ENCODE measurements at places on chromosomes 11 and 22. TPM values are rescaled to one million over a fixed set of nuclear protein-coding genes. Genes with fewer than 3 reads are reported as not detected.

Gene PANX2
- total RNA-seq = 0.17 TPM

Gene GLYAT
- total RNA-seq = not detected

Gene P2RY2
- not detected for total RNA-seq

Gene CARS1
- 73.2 TPM for total RNA-seq

Gene OOSP1
- not detected for total RNA-seq
